ENCODE measurements at places on chromosomes 1 and 21.
A peak's percentile ranks its signal among the peaks of the same experiment; 100 is the strongest.

- no peak for DNase-seq
These were observed 7.3 kb upstream of the PIGV start for GRCh38 chr1:26780344-26780957.

GRCh38 chr1:61138921-61139774, 56.8 kb downstream of the NFIA start:
- peak; percentile 30 for DNase-seq

- DNase-seq: no peak
These were observed 10.3 kb downstream of the CD2 start for GRCh38 chr1:116764466-116764898.

DNA sequence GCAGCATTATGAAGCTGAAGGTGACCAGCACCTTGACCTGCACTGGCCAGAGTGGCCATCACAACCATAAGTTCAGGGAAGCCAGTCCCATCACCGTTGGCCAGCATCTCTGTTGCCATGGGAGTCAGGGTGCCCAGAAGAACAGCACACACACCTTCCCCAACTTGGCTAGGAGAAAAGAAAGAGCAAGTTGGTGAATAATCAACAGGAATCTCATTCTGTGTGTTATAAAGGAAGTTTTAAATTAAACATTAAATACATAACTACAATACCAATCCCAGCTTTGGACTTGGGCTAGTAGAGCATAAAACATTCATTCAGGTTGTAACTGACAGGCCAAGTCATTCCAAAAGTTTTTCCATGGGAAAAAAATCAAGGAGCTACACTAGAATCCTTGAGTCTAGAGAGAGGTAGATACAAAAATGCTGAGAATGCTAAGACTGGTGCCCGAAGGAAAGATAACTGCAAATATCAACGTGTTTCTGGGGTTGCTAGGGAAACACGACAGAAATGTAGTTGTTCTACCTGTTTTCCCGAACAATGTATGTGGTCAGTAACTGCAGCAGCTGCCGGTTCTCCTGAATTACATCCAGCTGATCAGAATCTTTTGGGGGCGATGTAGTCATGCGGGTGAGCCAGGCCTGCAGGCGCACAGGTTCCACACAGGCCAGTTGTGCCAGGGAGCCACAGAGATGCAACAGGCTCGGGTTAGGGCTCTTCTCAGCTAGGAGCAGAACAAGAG, 45.6 kb downstream of the UBR4 start:
- DNase-seq: no peak

- no peak for DNase-seq
These were observed at the start of gene CFAP141 for GRCh38 chr1:154206196-154206595. Gene CFAP141 (minus strand): TSS chr1:154206333. CDS start chr1:154206307, 26 bp downstream.

- DNase-seq: no peak
These were observed 118.8 kb downstream of the HUNK start for GRCh38 chr21:31991356-31992331.

GRCh38 chr1:224782281-224783000, 147.0 kb upstream of the DNAH14 start:
- DNase-seq: no peak

DNA sequence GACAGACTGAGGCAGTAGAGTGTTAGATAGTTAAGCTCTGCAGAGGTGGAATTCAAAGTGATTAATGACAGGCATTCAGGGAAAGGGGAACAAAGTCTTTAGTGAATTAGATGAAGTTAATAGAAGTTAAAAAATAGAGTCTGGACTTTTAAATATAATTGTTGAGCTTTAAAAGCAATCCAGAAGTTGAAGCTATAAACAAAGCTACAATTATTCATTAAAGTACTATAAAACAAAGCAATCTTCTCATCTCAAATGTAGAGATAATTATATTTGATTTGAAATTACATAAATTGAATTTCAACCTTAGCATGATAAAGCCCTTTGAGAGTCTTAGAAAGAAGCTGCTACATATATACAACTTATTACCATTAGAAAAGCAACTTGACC, 710.6 kb downstream of the MRPL39 start:
- DNase-seq: no peak

GRCh38 chr1:229385853-229386456, 43.1 kb upstream of the CCSAP start:
- no peak for DNase-seq

GRCh38 chr1:13664451-13664850, 35.5 kb upstream of the PRDM2 start:
- DNase-seq: no peak

DNA sequence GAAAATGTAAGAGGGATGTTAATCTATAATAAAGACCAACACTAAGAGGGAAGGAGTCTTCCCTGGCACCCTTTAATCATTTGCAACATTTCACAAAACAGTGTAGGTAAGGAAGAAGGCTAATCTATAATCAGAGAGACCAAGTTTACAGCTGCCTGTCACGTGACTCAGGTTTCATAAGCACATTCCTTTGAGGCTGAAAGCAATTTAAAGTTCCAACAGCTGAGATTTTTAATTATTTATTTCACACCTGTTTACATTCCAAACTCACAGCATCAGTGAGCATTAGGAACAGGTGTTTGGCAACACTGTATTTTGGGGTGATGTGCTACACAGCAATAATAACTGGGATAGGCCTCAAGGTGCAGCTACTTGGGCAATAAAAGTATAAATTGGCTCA, 75.7 kb upstream of the PGBD5 start:
- no peak for DNase-seq

DNA sequence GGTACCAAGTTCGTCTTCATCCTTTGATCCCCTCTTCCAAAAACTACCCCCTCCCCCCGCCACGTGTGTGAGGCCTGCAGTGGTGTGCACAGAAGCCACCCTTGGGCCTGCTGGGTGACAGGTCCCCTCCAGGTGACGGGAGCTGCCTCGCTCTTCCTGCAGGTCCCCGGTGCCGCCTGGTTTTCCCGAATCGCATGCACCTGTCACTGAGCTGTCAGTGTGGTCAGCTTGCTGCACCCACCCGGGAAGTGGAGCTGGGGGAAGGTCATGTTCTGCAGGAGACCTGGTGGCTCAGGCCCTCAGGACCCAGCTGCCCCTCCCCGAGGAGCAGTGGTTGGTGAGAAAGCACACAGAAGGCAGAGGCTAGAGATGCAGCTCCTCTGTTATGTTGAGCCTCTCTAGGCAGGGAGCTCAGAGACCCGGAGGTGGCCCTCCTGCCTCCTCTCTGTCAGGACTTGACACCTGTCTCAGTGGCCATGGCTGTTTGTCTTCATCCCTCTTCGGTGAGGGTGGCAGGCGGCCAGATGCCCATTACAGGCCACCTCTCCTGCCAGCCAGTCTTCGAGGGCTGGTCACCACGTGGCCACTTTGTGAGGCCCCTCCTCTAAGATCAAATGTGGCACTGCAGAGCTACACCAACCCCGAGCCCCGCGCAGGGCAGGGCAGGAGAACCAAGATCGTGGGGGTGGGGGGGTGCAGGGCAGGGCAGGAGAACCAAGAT, 60.9 kb downstream of the SKI start:
- DNase-seq: no peak

- no peak for DNase-seq
These were observed 467.6 kb upstream of the ZRANB2 start for GRCh38 chr1:71548398-71548890.

DNA sequence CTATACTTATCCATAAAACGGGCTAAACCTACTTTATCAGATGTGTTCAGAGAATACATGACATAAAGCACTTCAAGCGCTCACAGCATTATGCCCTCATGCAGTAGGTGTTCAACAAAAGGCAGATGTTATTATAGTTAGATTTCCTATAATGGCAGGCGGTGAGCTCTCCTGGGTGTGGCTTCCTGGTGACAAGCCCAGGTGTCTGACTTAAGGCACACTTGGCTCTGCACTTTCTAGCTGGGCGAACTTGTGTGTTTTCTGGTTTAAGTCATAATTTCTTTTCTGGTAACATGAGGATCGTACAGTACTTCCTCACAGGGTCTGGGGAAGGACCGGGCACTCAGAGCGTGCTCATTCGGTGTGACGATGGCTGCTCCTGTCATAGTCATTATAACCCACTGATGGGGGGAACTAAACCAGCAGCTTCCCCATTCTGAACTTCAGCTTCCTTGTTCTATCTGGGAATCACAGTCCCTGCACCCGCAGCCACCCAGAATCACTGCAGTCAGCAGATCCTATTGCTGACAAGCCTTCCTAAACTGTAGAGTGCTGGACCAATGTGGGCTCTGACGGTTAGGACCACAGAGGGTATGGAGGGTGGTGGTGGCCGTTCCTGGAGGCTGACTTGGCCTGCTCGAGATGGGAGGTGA, 52.8 kb downstream of the IGSF21 start:
- DNase-seq: no peak

- no peak for DNase-seq
These were observed 330.6 kb downstream of the DSCAM start for GRCh38 chr21:40516335-40516734.

DNA sequence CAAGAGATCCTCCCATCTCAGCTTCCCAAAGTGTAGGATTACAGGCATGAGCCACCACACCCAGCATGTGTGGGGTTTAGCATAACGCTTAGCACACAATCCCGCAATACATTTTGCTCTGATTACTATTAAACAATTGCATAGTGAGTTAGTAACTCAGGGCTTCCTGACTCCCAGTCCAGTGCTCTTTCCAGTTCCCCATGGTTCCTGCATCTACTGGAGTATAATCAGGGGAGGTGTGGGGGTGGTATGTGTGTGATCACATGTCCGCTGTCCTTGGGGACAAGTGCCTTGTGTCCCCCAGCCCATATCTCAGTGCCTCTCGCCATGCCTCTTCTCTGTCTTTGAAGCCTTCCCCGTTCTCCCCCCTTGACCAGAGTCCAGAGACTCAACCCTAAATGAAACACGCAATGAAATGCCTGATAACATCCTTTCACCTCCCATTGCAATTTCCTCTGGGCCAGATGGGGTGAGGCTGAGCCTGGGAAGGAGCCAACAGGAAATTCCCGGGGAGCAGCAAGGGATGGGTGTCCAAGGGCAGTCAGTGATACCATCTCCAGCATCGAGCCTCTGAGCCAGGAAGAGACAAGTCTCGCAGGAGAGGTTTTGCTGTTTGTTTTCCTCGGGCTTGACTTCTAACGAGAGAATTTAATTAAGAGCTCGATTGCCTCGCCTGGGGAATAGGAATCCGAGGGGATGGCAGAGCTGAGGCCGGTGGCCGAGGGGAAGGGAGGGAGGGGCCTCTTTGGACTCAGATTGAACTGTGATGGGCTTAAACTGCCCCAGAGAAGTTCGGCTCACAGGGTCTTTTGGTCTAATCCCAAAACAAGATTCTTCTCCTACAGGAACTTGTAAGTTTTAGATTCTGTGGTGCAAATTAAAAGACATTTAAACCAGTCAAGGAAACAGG, 7.7 kb upstream of the HTR1D start:
- DNase-seq: no peak

GRCh38 chr1:156383023-156383422, 14.0 kb downstream of the RHBG start:
- DNase-seq: peak; percentile 20

DNA sequence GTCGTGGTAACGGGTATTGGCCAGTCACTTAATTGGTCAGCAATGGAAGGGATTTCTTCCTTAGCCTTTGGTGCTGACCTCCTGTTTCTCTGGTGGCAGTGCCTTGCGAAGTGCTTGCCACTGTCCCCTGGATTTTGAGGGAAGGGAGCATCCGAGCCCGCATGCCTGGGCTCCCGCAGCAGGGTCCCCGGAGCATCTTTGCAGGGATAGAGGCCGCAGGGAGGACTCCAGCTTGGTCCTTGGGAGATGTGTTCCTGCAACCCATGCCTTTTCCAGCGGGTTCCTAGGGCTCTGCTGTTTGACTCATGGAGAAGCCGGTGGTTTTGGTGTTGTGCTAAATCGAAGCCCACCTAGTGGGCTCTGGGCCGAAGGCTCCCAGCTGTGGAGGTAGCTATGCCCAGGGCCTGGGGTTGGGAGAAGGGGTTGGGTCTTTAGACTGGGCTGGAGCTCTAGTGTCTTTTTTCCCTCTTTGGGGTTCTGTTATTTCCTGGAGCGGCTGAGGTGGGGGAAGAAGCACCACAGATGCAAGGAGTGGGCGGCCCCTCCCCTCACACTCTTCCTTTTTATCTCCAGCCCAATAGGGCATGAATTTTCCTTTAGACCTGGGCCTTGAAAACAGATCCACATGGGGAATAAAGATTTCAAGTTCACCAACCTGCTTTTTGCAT, 39.0 kb downstream of the PIK3CD start:
- no peak for DNase-seq

- DNase-seq: no peak
These were observed 3.4 kb downstream of the GDAP2 start for GRCh38 chr1:117925981-117926380.

GRCh38 chr1:233940908-233941307, 36.4 kb downstream of the SLC35F3 start:
- no peak for DNase-seq

- DNase-seq: peak; percentile 69
These were observed at the start of gene CD58 for GRCh38 chr1:116570358-116571214. Gene CD58 (minus strand): TSS chr1:116571026. CDS start chr1:116570972, 54 bp downstream.

DNA sequence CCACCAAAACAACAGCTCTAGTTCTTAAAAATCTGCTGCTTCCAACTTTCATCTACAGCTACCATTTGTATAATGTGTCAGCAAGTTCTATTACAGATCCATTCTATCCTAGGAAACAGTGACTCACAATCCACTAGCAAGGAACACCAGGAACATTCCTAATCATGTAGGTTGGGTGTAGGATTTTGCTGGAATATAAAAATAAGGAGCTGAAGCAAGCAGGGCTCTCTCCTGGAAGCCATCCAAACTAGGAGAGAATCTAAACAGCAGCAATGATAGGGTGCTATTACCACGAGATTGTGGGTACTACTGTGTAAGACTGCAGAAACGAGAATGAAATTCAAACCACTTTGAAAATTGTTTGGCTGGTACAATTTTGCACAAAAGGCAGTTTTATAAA, 135.0 kb downstream of the PTPN14 start:
- no peak for DNase-seq

DNA sequence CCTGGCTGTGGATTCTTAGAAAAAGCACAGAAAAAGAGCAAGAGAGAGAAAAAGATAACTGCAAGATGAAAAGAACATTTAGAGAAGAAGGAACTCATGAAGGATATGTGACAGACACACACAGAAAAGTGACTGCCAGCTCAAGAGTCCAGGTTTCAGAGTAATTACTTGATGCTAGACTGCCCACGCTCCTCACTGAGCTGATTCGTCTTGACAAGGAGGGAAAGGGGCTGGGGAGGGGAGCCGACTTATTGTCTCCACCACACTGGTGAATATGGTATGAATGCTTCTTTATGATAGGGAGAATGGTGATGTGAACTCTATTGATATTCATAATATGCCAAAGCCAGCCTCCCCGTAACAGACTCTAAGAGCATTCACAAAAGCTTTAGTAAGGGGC, 140.4 kb downstream of the BRINP2 start:
- no peak for DNase-seq

GRCh38 chr1:63693944-63694571, 79.8 kb upstream of the ROR1 start:
- DNase-seq: peak; percentile 33

Data from fibroblast of the conjunctiva (primary cell).